ENCODE measurements at places on chromosomes 3 and 15.

GRCh38 chr15:92938387-92938786, 38.3 kb downstream of the CHD2 start:
- no peak for DNase-seq

DNA sequence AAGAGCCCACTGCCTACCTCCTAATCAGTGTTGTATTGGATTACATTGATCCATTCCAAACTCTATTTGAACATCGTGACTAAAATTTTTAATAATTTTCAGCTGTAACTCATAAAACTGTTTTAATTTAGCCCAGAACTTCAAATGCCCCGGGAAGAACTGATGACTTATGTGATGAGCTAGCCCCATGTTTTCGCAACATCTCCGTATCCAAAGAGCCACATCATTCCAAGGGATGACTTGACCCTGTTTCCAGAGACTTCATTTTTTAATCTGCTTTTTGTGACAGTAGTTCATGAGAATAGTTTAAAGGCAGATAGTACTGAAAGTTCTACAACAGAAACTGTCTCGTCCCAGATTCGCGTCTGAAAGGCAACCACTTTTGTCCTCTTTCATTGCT, 97.4 kb downstream of the STAC start:
- no peak for DNase-seq

GRCh38 chr15:96285729-96286254, 44.7 kb upstream of the NR2F2 start:
- DNase-seq, result no peak

DNA sequence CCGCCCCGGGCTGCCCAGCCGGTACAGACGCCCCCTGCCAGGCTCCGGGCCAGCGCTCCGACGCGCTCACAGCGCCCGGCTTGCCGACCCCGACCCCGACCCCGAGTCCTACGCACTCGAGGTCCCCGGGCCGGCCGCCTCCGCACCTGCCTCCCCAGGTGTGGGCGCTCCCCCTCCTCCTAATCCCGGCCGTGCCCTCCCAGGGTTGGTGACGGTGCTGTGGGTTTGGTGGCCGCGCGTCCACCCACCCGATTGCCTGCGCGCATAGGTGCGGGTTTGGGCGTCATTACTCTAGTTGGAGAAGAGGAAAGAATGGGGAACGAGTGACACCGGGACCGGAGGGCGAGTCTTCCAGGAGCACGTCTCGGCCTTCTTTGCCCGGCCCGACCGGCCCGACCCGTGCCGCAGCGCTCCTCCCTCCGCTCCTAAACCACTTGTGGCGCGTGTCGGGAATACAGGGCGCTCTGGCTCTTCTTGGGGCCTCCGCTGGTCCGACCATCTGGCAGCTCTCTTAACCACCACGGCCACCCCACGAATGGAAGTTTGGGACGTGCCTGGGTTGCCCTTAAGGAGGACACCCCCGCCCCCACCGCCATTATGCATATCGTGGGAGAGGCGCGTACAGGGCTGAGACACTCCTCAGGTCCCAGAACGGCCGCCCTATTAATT, 810 bp upstream of the THRB start:
- no peak for DNase-seq

DNA sequence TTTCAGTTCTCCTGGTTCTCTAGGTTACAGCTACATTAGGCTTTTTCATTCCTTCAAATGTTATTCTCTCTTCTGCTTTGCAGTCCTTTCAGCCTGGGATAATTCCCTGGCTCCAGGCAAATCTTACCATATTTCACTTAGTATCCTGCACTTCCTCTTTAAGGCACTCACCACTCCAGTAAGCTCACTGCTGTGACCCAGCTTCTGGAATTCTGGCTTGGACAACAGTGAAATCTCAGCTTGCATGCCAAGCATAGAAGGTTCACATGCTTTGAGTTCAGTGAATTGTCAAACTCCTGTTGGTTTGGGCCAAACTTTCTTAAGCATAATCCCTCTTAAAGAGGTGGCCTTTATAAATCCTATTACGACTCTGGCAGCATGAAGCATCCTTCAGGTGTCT, 69.4 kb downstream of the SCN10A start:
- no peak for DNase-seq

GRCh38 chr3:182241766-182242488, 530.2 kb downstream of the SOX2 start:
- DNase-seq, result no peak

GRCh38 chr15:39852250-39852649, 67.8 kb downstream of the GPR176 start:
- DNase-seq, result no peak

GRCh38 chr3:72991522-72991921, 5.1 kb upstream of the PPP4R2 start:
- DNase-seq, result no peak

Data from NCI-H1417 treated with DMSO at 0.1 percent for 48 hours (cell line).